Psoas muscle (tissue), 8 donors: ENCODE measurements at places on chromosomes 7 and 10.

- DNase-seq, result no peak
These were observed 516.4 kb downstream of the DNAJB6 start for GRCh38 chr7:157853076-157853788.

GRCh38 chr10:124520558-124521428, 59.2 kb downstream of the LHPP start:
- DNase-seq, result peak; percentile 28

- DNase-seq, result no peak
These were observed 503.9 kb downstream of the PTPRN2 start for GRCh38 chr7:158083526-158084310.

- DNase-seq, result no peak
These were observed 22.7 kb downstream of the LUC7L2 start for GRCh38 chr7:139382439-139382838.

- DNase-seq, result no peak
These were observed 98.8 kb upstream of the BMPER start for GRCh38 chr7:33806298-33807154.
